H1 (cell line): ENCODE measurements at places on chromosomes 4 and X.

DNA sequence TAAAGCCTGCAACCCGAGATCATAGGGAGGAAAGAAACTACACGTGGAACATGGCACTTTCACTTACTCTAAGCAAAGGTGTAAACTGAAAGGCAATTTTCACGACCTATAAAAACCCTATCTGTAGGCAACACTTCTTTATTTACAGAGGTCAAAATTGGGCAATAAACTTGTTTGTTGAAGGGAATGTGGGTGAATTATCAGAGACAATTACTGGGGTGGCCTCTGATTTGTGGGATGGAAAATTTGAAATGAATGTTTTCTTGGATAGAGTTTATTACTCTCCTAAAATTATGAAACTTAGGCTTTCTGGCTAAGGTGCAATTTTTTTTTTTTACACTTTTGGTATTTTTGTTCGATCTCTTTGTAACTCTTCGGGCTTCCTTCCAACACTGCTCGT, 734.1 kb upstream of the TENM3 start:
- DNase-seq: no peak

DNA sequence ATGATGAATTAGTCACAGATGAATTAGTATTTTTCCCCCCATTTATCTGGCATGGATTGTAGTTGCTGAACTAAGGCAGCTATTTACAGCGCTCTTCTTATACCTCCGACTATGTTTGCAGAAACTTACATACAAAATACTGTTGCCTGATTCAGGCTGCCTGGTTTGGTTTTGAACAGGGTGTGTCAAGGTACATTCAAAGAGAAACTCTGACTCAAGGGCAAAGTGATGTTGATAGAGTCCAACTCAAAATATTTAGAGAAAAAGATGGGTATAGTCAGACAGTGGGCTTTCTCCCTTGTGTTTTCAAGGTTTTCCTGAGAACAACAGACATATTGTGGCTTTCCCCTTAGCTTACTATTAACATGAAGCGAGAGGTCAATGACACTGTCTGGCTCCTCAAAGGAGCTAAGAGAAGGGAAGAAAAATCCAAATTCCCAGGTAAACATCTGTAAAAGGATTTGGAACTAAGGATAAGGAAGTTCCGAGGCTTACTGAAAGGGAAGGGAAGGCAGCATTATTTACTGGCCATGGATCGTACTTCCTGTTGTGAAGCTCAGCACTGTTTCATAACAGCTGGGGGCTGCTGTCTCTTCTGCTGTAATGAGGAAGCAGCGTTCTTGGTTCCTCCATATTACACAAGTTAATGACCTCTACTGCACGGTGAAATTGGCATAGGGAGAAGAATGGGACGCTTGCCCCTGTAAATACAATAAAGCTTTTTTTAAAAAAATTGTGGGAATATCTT, 30.9 kb downstream of the FAM9C start:
- DNase-seq: no peak

- DNase-seq: no peak
Measured at GRCh38 chr4:173573286-173573685, 43.3 kb upstream of the HAND2 start.

DNA sequence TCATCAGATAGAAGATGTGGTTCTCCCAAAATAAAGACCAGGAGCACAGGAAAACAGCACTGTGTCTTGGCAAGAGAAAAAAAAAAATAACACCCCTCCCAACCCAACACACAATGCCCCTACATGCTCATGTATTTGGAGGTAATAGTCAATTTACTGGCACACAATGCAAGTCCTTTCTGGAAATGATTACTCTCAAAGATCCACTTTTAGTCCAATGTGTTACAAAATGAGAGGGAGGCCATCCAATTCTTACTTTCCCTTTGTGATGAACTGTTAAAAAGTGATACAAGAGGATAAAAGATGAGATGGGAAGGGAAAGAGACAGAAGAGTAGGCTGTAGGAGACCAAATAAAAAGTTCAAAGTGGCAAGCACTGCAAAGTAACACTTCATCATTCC, 180.3 kb upstream of the DKK2 start:
- no peak for DNase-seq

GRCh38 chr4:179583221-179583620, 2141.0 kb upstream of the AGA start:
- no peak for DNase-seq

GRCh38 chr4:15161439-15161838, 159.2 kb downstream of the CPEB2 start:
- no peak for DNase-seq

- no peak for DNase-seq
Measured at GRCh38 chr4:48085821-48086589, 48.0 kb downstream of the TXK start.

DNA sequence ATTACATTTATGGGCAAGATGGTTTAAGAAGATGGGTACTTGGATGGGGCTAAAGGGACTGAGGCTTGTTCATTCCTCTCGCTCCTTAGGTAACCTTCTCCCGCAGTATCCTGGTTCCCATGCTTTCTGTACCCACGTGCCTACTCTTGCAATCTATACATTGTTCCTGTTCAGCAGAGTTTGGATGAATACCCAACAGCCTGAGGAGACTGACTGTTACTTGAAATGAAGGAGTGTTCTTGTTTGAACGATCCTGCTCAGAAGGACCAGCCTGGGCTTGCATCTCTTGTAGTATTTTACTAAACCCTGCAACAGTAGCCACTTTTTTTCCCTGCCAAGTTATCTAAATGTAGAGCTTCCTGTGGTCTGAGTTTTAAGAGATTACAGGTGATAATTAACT, 33.7 kb upstream of the ADH6 start:
- DNase-seq: no peak

- DNase-seq: no peak
Measured at GRCh38 chr4:66728280-66728679, 817.0 kb downstream of the CENPC start.

DNA sequence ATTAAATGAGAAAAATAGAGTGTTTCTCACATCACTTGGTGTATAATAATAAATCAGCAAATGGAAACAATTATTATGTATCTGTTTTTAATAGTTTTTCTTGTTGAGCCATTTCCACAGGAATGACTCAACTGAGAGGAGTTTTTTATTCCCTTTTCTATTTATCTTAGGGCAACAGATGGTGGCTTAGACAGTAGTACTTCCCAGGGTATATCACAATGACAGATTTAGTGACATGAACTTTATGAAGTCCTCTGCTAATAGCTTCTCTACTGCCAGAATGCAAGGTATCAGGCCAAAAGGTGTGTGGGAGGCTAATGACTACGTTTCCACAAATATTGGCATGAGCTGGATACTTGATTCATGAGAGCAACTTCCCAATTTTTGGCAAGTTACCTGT, 126.7 kb downstream of the HTR2C start:
- DNase-seq: no peak

DNA sequence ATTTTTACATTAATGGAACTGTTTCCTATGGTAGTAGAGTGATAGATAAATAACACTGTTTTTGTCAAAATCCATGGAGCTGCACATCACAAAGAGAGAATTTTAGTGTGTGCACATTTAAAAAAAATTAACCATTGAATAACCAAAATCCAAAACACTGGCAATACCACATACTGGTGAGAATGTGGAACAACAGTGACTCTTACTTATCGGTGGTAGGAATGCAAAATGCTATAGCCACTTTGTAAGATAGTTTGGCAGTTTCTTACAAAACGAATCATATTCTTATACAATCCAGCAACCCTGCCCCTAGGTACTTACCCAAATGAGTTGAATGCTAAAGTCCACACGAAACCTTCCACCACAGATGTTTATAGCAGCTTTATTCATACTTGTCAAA, 229.6 kb upstream of the GPR101 start:
- no peak for DNase-seq

DNA sequence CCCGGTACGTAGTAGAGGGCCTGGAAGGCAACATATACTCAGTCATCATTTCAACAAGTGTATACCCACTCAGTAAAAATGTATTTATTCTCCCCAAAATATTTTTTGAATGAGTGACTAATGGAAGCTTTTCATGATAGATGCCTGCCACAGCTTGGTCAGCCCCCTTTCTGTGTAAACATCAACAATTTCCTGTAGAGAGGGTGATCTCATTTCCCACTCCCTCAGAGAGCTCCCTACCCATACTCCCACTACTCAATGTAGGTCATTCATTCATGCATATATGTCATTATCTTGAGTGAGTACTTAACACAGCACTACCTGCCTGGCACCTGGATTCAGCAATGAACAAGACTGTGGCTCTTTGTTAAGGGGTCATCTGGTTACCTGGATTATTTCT, 81.9 kb downstream of the STK32B start:
- DNase-seq: no peak

- DNase-seq: no peak
Measured at GRCh38 chr4:169634975-169635374, 14.6 kb downstream of the CLCN3 start.

DNA sequence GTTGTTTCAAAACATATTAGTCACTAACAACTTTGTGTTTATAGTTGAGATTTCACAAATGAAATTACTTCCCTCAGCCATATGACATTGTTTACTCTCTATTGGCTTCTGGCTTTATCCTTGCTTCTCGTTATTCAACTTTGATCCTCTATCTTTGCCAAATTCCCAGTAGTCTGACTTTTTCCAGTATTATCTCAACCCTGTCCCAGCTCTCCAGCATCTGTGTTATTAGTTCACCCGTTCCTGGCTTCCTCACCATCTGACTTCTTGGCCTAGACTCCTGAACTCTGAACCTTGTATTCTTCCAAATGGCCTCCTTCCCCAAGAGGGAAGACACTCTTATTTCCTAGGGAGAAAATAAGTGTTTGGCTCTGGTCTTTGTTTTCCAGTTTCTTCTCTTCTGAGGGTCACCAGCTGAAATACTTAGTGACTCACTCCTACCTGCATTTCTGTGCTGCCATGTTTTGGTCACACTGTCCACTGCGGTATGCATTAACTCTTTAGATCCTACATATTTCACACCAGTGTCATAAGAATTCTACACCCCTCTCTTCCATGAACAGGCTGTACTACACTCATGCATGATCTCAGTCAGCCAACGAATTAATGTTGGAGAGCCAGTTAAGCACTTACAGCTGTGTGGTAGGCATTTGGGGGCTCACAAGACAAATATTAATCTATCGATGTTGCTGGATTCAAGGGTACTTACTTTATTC, 17.0 kb upstream of the ARHGAP24 start:
- no peak for DNase-seq

DNA sequence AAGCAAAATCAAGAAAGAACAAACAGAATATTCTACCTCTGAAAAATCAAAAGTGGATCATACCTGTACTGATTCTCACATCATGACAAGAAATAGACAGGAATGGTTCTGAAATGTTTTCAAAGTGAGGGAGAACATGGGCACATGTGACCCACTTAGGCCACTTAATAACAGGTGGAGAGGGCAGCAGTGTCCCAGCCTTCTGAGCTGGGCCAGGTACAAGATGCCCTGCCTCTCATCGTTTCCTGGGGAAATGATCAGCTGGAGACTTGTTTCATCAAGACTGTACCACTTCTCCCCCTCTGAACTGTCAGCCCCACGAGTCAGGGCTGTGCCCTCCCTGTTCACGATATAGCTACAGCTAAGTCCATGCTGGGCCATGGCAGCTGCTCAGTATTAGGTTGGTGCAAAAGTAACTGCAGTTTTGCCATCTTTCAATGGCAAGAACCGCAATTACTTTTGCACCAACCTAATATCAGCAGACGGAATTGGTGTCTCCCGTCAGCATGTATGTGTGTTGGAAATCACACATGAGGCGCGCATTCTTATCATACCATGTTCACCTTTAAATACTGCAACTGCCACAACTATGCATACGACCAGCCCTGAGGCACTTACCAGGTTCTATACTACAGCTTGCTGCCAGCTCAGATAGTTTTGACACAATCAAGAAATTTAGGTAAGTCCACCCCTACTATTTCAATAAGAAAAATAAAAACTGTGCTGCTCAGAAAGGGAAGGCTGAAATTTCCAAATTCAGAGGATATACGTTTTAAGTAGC, 71.4 kb downstream of the GATB start:
- DNase-seq: no peak

- DNase-seq: no peak
Measured at GRCh38 chr4:8278009-8278395, 8.4 kb downstream of the HTRA3 start.

GRCh38 chrX:119573840-119574393, 446 bp upstream of the UBE2A start:
- no peak for DNase-seq

DNA sequence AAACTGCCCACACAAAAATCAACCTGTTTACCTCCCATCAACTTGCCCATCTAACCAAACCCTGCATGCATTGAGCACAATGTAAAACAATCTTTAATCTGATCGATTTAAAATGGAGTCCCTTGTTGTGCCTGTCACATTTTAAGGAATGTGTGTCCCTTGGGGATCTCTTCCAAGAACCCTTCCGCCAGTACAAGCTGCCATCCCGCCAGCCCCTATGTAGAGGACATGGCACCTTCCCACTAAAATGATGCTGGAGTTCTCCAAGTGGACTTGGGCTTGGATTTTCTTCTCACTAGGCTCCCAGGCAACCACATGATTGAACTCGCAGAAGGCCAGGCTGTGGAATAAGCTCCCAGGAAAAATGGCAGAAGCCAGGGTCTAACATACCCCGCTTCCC, 45.8 kb upstream of the ENPP6 start:
- DNase-seq: no peak

GRCh38 chr4:76897536-76898384, at the start of gene SOWAHB:
TSS of gene SOWAHB (minus strand) at chr4:76898144. CDS start at chr4:76897849, 295 bp downstream.
- DNase-seq: peak; percentile 80

GRCh38 chrX:110746014-110746413, 49.6 kb downstream of the CHRDL1 start:
- no peak for DNase-seq

DNA sequence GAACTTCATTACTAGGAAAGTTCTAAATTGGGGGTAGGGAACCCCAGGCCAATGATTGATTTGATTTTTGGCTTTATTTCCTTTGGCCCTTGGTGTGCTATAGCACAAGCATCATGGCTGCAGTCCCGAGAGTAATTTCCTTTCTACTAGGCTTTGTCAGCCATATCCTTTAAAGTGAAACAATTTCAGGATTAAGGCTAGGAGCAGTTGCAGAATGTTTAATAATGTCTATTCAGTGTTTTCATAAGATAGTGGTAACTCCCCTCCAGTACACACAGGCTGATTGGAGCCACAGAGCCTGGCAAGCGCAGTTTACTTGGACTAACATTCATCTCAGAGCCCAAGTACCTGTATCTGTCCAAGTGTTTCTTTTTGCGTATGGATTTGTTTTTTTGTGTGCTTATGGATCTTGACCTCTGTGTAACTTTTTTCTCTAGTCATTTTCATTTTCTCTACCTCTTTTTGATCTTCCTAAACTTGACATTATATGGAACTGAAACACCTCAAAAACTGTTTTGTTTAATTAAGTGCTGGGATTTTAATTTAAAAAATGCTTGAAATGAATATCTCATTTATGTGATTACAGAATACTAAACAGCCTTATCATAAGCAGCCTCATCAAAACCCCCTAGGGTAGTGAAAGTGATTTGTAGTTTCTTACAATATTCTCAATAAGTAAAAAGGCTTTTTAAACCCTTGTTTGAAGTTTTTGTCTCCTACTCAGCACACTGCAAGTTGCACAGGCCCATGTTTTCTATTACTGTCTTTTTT, 7.5 kb downstream of the STIM2 start:
- no peak for DNase-seq
